GM04503 (cell line): ENCODE measurements at places on chromosomes 6 and 20.

GRCh38 chr6:14046476-14047068 lies 71.0 kb upstream of the CD83 start:
- no peak for DNase-seq

DNA sequence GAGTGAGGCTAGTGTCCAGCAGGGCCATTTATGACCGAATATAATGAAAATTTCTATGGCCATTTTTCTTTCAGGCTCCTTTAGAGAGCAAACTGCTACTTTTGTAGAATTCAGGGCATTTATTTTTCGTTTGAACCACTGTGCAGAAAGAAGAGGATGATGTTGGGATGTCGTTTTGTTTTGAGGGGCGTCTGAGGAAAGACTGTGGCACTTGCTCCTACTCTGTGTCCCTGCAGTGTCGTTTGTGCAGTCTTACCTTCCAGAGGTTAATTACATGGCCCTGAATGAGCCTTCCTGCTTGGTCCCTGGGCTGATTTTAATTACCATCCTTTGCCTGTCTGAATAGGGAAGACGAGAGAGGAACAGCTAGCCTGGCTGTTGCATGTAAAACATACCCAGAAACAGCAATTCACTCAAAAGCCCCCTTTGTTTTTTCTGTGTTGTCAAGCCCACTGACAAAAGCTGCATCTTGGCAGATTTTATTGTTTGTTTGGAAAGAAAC lies 65.3 kb downstream of the CTNNBL1 start:
- no peak for DNase-seq

- peak; percentile 81 for DNase-seq
These were observed 63.7 kb downstream of the GPX5 start for GRCh38 chr6:28589234-28589956.

GRCh38 chr6:117338567-117338966 lies 73.2 kb downstream of the VGLL2 start:
- no peak for DNase-seq

- no peak for DNase-seq
These were observed 76.5 kb downstream of the NRN1 start for GRCh38 chr6:5930143-5930770.

DNA sequence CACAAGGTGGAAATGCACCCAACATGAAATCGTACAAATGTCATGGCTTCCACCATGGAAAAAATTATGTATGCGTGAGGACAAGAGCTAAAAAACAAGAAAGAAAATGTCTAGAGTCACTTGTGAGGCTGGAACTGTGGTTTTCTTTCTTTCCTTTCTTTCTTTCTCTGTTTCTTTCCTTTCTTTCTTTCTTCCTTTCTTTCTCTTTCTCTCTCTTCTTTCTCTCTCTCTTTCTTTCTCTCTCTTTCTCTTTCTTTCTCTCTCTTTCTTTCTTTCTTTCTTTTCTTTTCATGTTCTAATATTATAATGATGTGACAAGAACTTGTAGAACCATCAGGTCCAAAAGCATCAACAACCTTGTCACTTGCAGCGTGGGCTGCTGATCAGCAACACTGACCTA lies 28.4 kb downstream of the ZNF311 start:
- no peak for DNase-seq

DNA sequence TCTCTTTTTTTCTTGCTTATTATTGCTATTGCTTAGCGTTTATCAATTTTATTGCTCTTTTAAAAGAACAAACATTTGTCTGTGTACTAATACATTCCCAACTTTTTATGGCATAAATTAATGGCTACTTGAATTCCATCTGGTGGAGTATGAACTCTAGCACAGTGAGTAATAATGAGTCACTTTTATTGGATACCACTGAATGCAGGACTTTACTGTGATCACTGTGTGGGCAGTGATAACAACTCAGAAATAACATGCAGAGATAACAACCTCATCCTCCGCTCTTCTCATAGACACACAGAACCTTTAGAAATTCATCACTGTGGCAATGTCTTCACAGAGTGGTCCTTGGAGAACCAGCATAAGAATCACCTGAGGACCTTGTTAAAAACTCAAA lies 174.9 kb upstream of the PRND start:
- DNase-seq, result peak; percentile 68

- no peak for DNase-seq
These were observed 11.6 kb downstream of the RBCK1 start for GRCh38 chr20:419556-420165.

GRCh38 chr6:127092466-127092865 lies 26.0 kb upstream of the RSPO3 start:
- DNase-seq, result no peak

- no peak for DNase-seq
These were observed 98.9 kb downstream of the FYN start for GRCh38 chr6:111774346-111774703.

- no peak for DNase-seq
These were observed 16.0 kb upstream of the ATRN start for GRCh38 chr20:3454831-3455230.

- DNase-seq, result no peak
These were observed 32.2 kb upstream of the OCSTAMP start for GRCh38 chr20:46582648-46583047.

GRCh38 chr6:154736618-154737259 lies 3.5 kb downstream of the SCAF8 start:
- DNase-seq, result no peak

DNA sequence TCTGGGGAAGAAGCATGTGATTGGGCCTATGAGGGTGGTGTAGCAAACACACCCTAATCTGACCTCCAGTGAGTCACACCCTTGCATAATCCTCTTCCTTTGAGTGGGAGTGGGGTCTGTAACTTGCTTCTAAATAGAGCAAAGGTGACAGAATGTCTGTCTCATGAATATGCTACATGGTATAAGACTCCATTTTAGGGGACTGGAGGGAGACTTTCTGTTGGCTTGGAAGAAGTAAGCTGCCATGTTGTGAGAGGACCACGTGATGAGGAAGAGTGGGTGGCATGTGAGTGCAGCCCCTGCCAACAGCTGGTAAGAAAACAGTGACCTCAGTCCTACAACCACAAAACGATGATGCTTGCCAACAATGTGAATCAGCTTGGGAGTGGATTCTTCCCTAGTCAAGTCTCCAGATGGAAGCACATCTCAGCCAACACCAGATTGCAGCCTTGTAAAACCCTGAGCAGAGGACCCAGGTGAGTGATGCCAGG lies 3.7 kb downstream of the AK9 start:
- peak; percentile 72 for DNase-seq

- no peak for DNase-seq
These were observed 17.2 kb downstream of the ZSCAN23 start for GRCh38 chr6:28425944-28426541.

DNA sequence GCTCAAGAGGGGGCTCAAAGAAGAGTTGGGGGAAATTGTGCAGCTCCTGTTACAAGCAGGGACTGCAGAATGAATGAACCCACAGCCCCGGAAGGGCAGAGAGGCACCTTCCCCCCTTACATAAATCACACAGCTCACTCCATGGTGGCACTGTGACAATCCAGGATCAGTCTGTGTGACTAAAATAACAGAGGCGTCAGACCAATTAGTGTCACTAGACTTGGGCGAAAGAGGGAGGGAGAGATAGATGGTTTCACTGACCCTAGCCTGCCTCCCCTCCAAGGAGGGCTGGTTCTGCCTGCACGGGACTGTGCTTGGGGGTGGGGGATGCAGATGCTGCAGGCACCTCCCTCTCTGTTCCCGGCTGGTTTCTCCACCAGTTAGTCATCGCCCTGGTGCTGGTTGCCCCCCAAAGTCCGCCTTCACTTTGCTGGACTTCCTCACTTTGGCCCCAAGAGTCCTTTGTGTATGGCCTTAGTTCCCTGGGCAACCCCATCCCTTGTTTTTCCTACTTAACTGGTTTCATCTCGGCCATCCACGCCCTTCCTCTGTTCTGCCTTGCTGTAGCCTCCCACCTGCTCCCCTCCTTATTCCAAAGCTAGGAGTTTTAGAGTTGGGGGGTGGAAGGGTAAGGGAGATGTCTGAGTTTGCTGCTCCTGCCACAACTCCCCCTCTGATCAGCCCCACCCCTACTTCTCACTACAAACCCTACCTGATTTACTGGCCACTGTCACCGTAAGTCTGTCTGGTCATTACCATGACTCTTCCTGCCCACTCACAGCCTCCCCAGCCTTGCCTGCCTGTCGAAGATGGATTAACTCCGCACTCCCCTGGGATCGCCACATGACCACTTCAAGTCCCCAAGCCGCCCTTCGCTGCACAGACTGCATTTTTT lies 17.7 kb downstream of the CCDC167 start:
- no peak for DNase-seq

DNA sequence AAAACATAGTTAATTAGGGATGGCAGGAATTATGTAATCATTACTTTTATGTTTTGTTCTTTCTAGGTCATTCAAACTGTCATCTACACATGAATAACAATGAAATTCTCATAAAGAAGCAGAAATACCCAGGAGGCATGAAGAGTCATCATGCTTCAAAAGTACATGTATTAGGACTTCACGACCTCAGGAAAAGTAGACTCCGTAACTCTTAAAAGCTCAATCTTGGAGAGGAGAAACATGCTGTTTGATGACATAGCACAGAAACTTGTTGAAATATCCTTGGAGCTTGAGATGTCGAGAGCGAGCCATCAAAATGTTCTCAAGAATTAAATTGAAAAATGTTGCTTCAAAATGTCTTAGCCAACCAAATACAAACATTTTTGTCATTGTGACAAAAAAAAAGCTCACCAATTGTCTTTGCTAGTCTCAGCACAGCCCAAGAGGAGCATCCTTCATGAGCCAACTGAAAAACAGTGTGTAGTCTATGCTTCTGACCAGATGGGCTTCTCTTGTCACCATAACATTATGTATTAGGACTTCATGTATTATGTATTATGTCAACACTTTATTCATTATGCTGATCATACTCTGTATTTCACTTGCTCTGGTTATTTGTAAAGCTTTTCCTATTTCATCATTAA lies 28.2 kb upstream of the ANKEF1 start:
- no peak for DNase-seq

DNA sequence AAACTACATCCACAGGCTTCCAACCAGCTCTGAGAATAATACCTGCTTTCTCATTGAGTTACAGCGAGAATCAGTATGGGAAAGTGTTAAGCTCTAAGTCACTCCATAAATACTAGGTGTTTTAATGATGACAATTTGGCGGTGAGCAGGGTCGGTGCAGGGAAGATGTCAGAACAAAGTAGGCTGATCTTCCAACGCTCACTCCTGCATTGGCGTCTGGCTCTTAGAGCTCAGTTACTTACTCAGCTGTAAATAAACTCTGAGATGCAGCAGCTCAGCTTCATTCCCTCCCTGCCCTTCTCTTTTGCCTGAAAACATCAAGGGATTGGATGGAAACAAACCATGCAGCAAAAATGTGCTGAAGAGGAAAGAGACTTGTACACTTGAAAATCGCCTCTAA lies 102.5 kb upstream of the SPACA1 start:
- DNase-seq, result no peak

- no peak for DNase-seq
These were observed 37.1 kb upstream of the PMEPA1 start for GRCh38 chr20:57746832-57747404.

DNA sequence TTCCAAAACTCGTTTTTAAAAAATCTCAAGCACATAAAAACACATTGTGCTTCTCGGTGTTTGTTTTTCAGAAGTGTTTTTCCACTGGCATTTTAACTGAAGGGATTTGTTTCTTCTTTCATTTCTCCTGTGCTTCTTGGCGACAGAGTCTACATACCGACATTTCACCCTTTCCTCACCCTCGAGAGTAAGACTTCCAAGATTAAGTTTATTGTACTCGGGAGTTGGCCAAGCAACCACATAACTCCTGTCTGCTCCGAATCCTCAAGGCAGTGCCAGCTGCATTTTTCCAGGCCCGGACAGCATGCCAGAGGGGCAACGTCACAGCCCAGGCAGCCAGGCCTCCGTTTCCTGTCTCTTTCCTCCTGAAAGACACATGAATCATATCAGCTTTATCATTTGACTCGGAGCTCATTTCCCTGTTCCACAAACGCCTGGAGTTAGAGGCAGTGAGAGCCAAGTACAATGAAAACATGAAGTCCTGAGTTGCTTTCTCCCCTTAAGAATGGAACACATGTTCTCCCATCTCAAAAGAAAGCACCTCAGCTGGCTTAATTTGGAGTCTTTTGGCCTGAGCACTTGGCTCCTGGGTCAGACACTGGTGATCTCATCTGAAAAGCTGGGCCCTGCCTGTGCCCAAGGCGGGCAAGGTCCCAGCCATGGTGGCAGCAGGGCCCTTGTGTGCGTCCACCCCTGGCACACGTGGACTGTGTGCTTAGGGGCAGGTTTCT lies 23.2 kb upstream of the FAM50B start:
- peak; percentile 98 for DNase-seq

DNA sequence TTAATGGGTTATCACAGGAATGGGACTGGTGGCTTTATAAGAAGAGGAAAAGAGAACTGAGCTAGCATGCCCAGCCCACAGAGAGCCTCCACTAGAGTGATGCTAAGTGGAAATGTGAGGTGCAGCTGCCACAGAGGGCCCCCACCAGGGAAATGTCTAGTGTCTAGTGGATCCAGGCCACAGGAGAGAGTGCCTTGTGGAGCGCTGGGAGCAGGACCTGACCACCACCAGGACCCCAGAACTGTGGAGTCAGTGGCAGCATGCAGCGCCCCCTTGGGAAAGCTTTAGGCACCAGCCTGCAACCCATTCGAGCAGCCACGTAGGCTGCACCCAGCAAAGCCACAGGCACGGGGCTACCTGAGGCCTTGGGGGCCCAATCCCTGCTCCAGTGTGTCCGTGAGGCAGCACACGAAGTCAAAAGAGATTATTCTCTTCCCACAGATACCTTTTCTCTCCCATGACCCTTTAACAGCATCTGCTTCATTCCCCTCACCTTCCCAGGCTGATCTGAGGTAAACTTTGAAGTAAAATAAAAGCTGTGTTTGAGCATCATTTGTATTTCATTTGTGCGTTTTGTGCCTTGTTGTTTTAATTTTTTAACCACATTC lies 4.4 kb downstream of the HLA-E start:
- DNase-seq, result no peak

DNA sequence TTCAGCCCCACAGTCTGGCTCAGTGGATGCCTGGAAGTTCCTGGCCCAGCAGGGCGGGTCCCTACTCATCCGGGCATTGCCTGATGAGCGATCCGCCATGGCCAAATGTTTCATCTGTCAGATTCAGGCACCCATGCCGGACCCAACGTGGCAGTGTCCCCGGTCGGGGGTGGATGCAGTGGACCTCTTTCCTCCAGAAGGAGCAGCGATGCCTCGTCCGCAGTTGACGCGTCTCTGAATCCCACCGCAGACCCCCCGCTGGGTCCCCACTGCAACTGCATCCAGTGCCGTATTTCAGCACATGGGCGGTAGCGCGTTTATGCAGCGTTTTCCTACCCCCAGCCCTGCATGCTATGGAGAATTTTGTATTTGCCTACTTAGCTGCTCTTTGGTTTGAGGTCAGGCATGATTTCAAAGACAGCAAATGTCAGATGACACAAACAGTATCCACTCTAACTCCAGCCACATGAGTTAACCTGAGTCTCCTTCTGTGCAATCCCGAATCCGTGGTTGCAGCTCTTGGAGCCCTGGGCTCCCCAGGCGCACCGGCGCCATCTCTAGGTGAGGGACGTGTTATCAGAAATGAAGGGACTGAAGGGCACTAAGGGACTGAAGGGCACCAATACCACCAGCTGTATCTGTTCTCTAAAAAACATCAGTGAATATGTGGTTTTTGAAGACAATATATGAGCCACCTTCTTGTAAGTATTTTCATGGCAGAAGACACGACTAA lies 72.6 kb upstream of the THBS2 start:
- DNase-seq, result no peak
